ENCODE measurements at places on chromosomes 6 and 20.
A peak's percentile ranks its signal among the peaks of the same experiment; 100 is the strongest.

- DNase-seq, result no peak
Measured at GRCh38 chr6:144667532-144668503, 382.7 kb downstream of the UTRN start.

DNA sequence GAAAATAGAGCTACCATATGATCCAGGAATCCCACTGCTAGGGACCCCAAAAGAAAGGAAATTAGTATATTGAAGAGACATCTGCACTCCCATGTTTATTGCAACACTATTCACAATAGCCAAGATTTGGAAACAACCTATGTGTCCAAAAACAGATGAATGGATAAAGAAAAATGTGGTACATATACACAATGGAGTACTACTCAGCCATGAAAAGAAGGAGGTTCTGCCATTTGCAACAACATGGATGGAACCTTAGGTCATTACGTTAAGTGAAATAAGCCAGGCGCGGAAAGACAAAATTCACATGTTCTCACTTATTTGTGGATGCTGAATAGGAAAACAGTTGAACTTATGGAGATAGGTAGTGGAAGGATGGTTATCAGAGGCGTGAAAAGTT, 137.3 kb downstream of the ADAT2 start:
- DNase-seq, result no peak

DNA sequence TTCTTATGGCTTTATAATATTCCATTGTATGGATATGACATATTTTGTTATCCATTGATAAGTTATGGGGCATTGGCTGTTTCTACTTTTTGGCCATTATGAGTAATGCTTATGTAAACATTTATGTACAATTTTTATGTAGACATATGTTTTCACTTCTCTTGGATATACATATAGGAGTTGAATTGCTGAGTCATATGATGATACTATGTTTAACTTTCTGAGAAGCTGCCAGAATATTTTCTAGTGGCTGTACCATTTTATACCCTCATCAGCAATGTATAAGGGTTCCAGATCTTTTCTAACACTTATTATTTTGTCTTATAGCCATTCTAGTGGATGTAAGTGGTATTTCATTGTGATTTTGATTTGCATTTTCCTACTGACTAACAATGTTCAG, 23.1 kb downstream of the OTOR start:
- DNase-seq, result no peak

DNA sequence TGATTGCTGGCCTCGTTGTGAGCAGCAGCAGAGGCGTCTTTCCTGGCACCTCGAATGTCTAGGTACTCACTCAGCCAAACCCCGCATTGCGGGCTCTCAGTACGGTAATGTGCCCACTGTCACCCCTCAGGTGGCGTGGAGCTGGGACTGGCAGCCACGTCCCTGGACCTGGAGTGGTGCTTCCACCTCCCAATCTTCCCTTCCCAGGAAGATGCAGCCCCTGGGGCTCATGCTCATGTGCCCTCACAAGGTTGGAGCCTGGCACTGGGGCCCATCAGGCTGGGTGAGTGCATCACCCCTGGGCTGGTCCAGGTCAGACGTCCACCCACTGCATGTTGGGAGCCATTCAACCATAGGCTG, 75.7 kb downstream of the TCP11 start:
- no peak for DNase-seq

GRCh38 chr6:109143191-109143590, 47.9 kb downstream of the CEP57L1 start:
- DNase-seq, result no peak

- DNase-seq, result no peak
Measured at GRCh38 chr20:42924215-42924614, 265.5 kb downstream of the PTPRT start.

DNA sequence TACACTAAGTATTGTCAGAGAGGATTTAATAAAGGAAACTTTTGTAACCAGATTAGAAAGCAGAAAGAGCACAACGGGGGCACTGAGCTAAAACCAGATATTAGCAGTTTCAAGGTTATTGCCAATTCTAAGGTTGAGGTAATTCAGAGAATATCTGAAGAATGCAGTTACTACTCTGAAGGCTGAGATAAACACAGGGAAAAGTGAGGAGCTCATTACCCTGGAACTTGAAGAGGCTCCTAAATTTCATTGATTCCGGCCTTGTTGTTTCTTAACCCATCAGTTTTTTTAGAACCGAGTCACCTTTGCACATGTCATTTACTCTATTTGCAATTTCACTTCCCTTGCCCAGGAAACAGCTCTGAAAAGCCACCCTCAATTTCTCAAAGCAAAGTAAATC, 72.4 kb upstream of the BTBD3 start:
- DNase-seq, result no peak

GRCh38 chr6:35214869-35215664, 1.3 kb downstream of the SCUBE3 start:
- DNase-seq, result no peak

- DNase-seq, result no peak
Measured at GRCh38 chr6:15317934-15318902, 72.3 kb downstream of the JARID2 start.

DNA sequence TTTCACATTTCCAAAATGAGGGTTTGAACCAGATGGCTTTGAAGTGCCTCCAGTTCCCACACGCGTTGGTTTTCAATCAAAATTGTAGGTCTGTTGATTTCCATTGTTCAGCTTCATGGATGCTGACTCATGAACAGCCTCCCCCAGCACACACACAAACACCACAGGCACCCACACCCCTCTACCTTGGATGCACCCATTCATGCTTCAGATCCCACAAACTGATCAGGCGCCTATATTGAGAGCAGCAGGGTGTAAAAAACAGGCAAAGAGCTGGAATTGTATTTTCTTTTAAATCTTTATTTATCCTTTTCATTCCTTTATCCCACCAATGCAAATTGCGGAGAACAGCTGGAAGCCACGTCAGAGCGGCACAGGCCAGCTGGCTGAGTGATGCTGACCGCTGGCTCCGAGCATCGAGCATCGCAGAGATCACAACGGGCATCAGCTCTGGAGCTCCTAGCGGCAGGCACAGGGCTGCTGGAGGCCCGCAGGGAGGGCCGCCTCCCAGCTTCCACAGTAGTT, 29.3 kb upstream of the TBC1D7 start:
- DNase-seq, result no peak

DNA sequence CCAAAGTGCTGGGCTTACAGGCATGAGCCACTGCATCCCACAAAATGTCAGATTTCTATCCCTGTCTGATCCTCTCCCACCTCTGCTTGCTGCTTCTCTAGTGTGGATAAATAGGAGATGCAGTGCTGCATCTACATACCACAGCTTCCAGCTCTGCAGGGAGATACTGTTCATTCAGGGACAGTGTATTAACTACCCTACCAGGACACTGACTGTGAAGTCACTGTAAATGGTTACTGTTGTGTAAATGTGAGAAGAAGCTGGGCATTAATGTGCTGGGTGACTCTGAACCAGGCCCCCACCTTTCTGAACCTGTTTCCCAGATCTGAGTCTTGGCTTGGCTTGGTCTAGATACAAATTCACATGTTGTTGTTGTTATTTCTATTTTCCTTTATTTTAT, 488.6 kb upstream of the SULF2 start:
- DNase-seq, result no peak

- DNase-seq, result no peak
Measured at GRCh38 chr6:168032005-168032760, 34.7 kb downstream of the KIF25 start.

GRCh38 chr20:59157064-59157463, 6.6 kb upstream of the ZNF831 start:
- no peak for DNase-seq

DNA sequence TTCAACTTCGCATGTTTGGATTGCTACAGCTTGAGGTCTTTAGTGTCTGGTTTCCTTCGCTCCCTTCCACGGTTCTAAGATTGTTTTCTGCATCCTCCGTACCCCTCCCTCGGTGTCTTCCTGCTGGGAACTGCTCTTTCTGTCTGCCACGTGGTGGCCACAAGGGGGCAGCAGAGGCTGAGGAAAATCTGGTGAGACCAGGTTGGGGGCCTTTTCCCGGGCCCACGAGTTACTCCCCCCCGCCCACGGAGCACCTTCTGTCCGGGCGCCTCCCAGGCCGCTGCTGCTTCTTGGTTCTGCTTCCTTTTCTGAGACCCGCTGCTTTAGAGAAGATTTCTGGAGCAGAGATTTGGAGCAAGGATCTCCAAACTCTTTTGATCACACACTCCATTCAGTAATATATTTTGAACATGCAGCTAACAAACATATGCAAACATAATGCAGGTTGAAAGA, 21.1 kb upstream of the NOTCH4 start:
- peak; percentile 30 for DNase-seq

DNA sequence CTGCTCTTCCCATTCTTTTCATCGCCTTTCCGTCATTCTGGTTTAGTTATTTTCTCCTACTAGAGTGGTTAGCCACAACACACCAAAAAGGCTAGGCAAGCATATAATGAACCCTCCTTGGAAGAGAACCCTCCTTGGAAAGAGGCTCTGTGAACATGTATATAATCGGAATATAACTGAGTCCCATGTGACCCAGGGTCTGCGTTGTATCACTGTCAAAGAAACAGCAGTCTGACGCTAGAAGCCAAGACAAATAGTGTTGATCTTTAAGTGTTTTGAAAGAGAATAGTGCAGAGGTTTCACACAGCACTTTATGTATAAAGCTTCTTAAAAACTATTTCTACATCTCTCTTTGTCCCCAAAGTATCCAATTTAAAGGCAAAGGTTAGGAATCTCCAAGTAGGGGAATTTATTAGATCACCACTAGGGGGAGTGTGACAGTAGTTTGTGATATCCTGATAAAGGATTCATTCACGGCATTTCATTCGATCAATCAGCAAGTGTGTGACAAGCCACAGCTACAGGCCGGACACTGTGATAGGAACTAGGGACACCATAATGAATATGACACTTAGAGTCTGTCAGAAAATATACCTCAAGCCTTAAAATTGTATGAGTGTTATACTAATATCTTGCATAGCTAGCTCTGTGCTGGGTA, 395.3 kb downstream of the CD109 start:
- no peak for DNase-seq

- DNase-seq, result no peak
Measured at GRCh38 chr6:158311626-158312025, 639 bp upstream of the TULP4 start.

DNA sequence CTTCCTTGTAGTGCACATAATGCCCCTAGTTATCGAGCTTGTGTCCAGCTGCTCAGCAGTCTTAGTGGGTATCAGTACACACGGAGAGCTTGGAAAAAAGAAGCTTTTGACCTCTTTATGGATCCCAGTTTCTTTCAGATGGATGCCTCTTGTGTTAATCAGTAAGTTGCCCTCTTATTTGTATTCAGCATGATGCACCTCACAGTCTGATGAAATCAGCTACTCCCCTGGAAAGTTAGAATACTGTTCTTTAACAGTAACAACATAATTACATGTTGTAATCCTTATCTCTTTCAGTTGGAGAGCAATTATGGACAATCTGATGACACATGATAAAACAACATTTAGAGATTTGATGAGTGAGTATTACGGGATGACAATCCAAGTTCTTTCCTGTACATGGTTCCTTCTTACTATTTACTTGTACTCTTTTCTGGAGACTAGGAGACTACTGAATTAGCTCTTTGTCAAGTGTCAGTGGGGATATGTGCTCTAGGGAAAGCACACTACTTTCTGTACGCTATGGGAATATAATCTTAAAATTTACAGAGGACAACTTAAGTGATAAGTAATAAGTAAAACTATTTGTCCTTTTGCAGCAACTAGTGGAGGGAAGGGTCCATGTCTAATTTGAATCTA, 39.1 kb downstream of the PGM3 start:
- no peak for DNase-seq

- DNase-seq, result no peak
Measured at GRCh38 chr6:13288969-13289391, 39.4 kb downstream of the TBC1D7 start.

DNA sequence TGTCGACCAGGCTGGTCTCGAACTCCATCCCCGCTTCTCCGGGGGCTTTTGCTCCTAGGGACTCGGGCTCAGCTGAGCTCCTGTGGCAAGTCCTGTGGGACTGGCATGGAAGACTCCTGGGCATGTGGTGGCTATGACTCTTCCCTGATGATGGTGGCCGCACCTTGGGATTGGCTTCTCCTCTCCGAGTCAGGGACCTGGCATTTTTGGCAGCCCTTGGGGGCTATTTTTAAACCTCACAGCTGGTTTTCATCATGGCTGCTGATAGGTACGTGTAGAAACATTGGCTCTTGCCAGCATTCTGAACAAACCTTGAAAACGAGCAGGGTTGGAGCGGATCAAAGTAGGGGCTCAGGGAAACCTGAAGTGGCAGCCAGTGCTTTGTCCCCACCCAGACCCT, 54.1 kb downstream of the RBM38 start:
- DNase-seq, result no peak

DNA sequence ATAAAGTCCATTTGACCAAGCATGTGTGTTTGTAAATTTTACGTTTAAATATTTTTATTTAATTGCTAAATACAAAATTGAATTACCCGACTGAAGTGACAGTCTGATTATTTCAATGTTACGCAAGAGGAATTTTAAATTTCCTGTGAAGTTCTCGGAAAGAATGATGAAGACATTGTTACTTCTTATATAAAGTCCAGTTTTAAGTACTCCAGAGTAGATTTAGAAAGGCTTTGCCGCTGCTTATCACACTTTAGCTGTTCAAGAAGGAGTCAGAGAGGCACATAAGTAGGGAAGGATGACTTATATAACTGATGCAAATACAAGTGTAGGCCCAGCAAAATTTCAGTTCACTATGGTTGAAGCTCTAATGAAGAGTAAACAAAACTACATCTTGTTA, 265.1 kb upstream of the CITED2 start:
- DNase-seq, result no peak

- no peak for DNase-seq
Measured at GRCh38 chr6:134898575-134898974, 51.3 kb downstream of the ALDH8A1 start.

DNA sequence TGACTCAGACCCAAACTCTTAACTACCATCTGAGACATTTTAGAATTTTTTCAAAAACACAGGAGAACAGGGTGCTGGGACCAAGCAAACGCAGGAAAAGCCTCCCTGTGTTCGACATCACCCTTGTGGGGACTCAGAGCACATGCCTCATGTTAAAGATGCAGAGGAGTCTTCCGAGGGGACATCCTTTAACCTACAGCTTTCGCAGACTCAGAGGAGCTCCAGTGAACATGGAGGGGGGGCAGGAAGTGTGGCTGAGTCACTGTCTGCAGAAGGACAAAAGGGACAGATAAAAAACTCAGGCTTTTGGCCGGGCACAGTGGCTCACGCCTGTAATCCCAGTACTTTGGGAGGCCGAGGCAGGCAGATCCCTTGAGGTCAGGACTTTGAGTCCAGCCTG, 15.1 kb downstream of the BMP7 start:
- no peak for DNase-seq

DNA sequence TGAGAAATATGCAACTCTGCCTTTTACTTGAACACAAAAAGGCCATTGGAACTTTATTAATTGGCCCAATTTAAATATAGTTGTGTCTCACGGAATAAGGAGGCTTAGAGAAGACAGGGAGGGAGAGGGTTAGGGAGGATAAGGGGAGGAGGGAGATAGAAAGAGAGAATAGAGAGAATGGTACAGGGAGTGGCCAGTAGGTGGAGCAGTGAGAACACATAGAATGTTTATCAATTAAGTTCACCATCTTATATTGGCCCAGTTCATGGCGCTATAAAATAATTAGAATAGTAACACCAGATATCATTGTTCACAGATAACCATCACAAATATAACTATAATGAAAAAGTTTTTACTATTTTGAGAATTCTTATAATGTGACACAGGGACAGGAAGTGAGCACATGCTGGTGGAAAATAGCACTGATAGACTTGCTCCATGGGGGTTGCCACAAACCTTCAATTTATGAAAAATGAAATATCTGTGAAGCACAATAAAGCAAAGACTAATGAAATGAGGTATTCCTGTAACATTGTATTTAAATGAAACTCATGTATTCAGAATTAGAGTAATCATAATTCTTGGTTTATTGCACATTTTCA, 374.1 kb upstream of the MANEA start:
- peak; percentile 43 for DNase-seq
